Progenitor cell of endocrine pancreas (in vitro differentiated cells): ENCODE measurements at places on chromosomes 2 and 18.

GRCh38 chr2:119469131-119469530 lies 37.5 kb downstream of the TMEM37 start:
- DNase-seq, result no peak

DNA sequence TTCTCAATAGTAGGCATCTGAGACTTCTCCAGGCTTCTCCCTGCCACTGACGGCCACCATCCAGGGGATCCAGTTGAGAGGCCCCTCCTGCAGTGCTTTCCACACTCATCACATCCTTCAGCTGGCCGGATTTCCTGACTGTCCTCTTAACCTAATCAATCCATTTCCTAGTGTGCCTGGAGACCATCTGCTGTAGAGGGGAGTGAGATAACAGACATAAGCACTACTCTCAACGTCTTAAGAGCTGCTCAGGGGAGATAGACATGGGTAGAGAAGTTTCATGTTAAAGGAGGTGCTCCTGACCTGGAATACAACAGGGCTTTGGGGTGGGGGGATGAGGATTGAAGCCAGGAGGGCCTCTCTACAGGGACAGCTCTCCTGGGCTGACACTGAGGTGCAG lies 14.2 kb downstream of the SPR start:
- DNase-seq, result no peak

DNA sequence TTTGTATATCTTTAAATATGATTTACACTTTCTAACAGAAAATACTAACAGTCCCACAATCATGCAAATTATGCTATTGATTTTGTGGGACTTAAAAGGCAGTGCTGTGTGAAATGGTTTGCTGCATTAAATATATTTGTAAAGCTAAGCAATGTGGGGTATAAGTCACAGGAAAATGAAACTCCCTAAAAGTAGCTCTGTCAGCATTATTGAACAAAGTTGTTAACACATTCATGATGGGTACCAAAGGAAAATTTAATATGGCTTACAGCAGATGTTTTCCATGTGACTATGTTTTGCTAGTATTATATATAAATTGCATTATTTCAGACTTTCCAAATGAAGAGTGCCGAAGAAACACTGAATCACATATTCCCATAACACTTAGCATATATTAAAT lies 1450.0 kb downstream of the LRP1B start:
- no peak for DNase-seq

DNA sequence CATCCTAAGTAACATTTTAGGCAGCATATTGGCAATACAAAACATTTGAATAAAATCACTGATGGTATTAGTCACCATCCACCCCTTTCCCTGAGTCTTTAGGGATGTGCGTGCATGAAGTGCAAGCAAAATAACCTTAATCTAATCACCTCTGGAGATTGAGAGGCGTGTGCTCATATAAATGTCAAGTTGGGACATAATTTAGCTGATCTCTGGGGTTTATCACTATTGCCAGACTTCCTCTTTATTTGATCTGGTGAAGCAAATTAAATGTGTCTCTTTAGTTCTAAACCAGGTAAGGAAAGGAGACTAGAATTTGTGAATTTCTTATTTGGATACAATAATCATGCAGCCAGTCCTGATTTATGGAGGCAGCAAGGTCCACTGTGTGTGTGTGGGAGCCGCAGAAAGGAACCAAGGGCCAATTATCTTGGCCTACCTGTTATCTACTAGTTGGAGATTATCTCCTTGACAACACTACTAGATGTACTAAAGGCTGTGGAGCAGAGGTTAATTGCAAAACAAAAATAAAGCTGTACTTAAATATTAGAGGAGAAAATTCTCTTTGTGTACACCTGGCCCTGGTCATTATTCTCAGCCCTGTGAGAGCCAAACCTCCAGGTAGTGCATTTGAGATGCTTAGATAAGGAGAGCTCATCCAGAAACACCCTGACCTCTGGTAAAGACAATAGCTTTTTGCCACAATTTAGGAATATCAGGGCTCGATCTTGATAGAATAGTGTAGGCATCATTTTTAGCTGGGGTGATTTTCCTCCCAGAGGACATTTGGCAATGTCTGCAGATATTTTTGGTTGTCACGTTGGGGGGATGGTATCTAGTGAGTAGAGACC lies 78.2 kb downstream of the HRH4 start:
- no peak for DNase-seq

DNA sequence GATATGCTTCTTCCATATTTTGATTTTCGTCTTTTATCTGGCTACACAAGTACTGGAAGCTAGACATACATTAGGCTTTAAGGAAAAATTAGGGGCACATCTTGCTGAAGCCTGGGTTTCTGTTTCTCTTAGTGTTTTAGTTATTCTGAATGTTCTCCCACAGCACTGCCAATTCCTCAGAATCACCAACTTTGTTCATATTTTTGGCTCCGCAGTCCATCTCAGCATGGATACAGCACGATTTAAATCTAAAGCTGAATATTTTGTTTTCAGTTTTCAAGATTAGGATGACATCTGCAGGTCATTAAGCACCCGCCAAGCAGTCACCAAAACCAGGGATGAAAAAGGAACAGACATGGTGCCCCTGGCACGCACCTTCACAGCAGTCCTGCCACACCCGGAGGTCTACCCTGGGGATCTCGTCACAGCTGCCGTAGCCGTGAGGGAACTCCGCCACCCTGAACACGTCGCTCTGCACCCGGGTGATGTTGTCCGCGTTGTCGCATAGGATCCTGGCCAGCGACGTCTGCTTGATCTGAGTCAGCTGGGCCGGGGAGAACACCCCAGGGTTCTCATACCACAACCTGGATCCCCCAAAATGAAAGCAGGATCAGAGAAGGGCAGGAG lies 101.2 kb downstream of the PXDN start:
- no peak for DNase-seq

GRCh38 chr2:65093211-65093610 lies 36.7 kb downstream of the RAB1A start:
- DNase-seq, result no peak

GRCh38 chr2:40416486-40416885 lies 35.4 kb downstream of the SLC8A1 start:
- DNase-seq, result no peak
